Kasumi-1 (cell line): ENCODE measurements at places on chromosomes 7 and 10.

GRCh38 chr7:757741-758163 is 30.7 kb upstream of the PRKAR1B start:
- DNase-seq, result no peak

DNA sequence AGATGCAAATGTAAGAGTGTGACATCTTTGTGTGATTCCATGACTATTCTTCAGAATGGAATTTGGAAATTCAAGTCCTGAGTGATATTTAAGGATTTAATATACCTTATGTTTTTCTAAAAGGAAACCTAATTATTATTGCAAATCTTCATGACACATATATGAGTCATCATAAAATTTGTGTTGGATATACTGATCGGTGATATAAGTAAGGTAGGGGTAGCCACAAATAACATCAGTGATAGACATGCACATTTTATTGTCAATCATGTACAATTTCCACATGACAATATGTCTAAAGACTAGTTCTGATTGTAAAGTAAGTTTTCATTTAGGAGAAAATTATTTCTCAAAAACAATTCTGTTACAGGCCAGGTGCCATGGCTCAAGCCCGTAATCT is 59.7 kb upstream of the AGMO start:
- no peak for DNase-seq

DNA sequence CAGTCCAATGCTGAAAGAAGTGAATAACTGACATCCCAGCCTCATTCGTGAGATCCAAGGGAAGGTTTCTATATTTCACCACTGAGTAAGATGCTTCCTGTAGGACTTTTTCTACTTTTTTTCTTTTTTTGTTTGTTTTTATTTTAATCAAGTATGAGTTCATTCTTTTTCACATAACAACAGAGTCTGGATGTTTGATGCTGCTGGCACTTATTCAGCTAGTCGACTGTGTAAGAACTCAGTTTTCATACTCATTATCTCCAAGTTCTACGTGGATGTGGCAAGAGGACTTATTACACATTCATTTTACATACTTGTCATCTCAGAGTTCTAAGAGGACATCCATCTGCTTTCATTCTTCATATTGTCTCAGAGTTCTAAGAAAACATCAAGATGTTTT is 86.9 kb downstream of the CPXM2 start:
- DNase-seq, result no peak

DNA sequence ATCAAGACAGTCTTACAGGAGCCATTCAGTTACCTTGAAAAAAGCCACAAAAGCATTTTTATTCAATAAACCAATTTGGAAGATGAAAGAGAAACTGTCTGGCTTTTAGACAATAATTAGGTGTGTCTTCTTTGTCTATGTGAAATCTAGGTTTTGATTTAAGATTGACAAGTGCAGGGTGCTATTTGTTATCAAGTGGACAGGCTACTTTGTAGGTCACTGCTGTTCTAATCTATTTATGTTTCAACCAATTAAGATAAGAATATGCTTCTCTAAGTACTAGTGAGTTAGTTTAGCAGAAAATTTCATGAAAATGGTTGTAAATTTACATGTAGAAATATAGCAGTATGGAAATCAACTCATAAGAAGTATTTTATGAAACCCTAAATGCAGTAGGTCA is 177.5 kb downstream of the CACNA2D1 start:
- no peak for DNase-seq

- DNase-seq, result no peak
These were observed 94.2 kb upstream of the ASAH2 start for GRCh38 chr10:50345545-50345944.
